Peyer's patch (tissue), 4 donors: ENCODE measurements at places on chromosomes 6 and 20. TPM values are rescaled to one million over a fixed set of nuclear protein-coding genes. Genes with fewer than 3 reads are reported as not detected.
A peak's percentile ranks its signal among the peaks of the same experiment; 100 is the strongest.

Gene SLC52A3
- total RNA-seq = 28.4 TPM

Gene RNF5
- 122 TPM for total RNA-seq

DNA sequence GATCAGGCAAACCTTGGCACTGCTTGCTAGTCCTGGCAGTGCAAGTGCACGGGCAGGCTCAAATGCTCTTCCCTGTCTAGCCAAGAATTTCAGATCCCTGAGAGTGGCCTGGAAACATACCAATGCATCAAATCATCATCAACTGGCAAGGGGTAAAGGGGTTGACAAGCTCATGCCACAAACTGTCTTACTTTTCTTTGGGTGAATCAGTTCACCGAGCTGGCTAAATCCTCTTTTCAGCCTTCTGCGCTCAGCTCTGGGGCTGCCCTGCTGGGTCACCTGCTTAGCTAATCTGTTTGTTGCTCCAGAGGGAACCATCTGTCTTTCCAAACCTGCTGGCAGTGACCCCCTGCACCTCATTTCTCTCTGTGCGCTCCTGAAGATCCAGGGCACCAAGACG is 59.5 kb downstream of the LYRM4 start:
- H3K36me3 ChIP-seq = no peaks in the 10 kb centered on the region
- H3K4me3 ChIP-seq = no peak overlapping the region
- no peak for DNase-seq

Gene DEFB110
- not detected for total RNA-seq

Gene TNFRSF21
- total RNA-seq = 48.4 TPM

GRCh38 chr6:65399355-65400084 is 307.5 kb downstream of the EYS start:
- no peaks in the 10 kb centered on the region for H3K36me3 ChIP-seq
- no peaks in the 10 kb centered on the region for H3K4me1 ChIP-seq
- no peak overlapping the region for H3K27ac ChIP-seq
- no peak overlapping the region for H3K4me3 ChIP-seq
- H3K27me3 ChIP-seq = no peaks in the 10 kb centered on the region

Gene TBC1D20
- 42.1 TPM for total RNA-seq

- no peaks in the 10 kb centered on the region for H3K27me3 ChIP-seq
- H3K4me1 ChIP-seq = no peaks in the 10 kb centered on the region
- H3K4me3 ChIP-seq = no peak overlapping the region
- no peak overlapping the region for H3K27ac ChIP-seq
These were observed 468.9 kb downstream of the PKHD1 start for GRCh38 chr6:51618563-51618962.

GRCh38 chr6:147678253-147678652 is 169.8 kb downstream of the SAMD5 start:
- H3K4me1 ChIP-seq = no peaks in the 10 kb centered on the region
- H3K27me3 ChIP-seq = no peaks in the 10 kb centered on the region
- no peaks in the 10 kb centered on the region for H3K36me3 ChIP-seq
- H3K4me3 ChIP-seq = no peak overlapping the region

DNA sequence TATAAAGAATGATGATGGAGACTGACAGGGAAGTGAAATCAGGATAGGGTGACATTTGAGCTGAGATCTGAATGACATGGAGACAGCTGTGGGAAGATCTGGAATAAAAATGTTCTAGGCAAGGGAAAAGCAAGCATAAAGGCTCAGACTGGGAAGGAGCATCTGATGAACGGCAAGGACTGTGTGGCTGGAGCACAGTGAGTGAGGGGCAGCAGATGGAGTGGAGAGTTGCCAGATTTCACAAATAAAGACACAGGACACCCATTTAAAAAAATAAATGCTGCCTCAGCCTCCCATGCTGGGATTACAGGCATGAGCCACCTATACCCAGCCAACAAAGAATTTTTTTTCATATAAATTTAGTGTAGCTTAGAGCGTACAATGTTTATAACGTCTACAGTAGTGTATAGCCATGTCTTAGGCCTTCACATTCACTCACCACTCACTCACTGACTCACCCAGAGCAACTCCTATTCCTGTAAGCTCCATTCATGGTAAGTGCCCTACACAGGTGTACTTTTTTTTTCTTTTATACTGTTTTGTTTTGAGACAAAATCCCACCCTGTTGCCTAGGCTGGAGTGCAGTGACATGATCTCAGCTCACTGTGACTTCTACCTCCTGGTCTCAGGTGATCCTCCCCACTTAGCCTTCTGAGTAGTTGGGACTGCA is 2.4 kb upstream of the ZBTB24 start:
- no peaks in the 10 kb centered on the region for H3K4me1 ChIP-seq
- no peak overlapping the region for H3K4me3 ChIP-seq
- H3K36me3 ChIP-seq = peaks cover 9% of the 10 kb centered on the region
- no peak overlapping the region for H3K27ac ChIP-seq
- DNase-seq = no peak

Gene CEP162
- total RNA-seq = 9.5 TPM

GRCh38 chr6:14856177-14856576 is 389.7 kb upstream of the JARID2 start:
- no peaks in the 10 kb centered on the region for H3K27me3 ChIP-seq
- H3K4me1 ChIP-seq = peaks cover 4% of the 10 kb centered on the region
- H3K4me3 ChIP-seq = no peak overlapping the region
- no peak for DNase-seq
- H3K36me3 ChIP-seq = no peaks in the 10 kb centered on the region
- H3K27ac ChIP-seq = no peak overlapping the region

Gene RAB44
- total RNA-seq = 1.1 TPM

- H3K27me3 ChIP-seq = no peaks in the 10 kb centered on the region
- no peaks in the 10 kb centered on the region for H3K4me1 ChIP-seq
- no peak for DNase-seq
- no peak overlapping the region for H3K27ac ChIP-seq
These were observed 50.1 kb downstream of the GRM4 start for GRCh38 chr6:34095741-34096140.

GRCh38 chr20:51442602-51443001 is 99.9 kb downstream of the NFATC2 start:
- H3K4me1 ChIP-seq = no peaks in the 10 kb centered on the region
- no peaks in the 10 kb centered on the region for H3K27me3 ChIP-seq
- H3K36me3 ChIP-seq = no peaks in the 10 kb centered on the region
- no peak overlapping the region for H3K27ac ChIP-seq

Gene VPS16
- total RNA-seq = 54.6 TPM

Gene LYRM2
- total RNA-seq = 24.8 TPM

GRCh38 chr6:1262704-1263038 is 49.2 kb upstream of the FOXQ1 start:
- no peaks in the 10 kb centered on the region for H3K4me1 ChIP-seq
- H3K27ac ChIP-seq = no peak overlapping the region
- H3K36me3 ChIP-seq = no peaks in the 10 kb centered on the region
- DNase-seq = no peak
- H3K27me3 ChIP-seq = no peaks in the 10 kb centered on the region

DNA sequence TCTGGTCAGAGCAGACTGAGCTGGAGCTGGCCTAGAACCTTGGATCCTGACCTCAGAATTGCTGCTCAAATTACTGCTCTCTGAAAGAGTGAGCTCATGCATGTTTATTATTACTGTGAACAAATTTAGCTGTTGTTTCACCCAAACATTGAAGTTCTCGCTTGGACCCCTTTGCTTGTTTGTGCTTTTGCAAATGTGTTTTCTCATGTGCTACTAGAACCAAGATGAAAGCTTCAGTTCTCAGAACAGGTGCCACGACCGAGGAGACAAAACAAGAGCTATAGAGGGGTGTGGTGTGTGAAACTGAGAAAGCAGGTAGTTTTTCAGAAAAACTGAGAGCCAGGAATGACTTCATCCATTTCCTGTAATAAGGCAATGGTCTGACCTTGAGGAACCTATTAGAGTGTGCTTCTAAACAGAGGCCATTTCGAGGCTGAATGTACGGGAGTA is 50.0 kb upstream of the ESR1 start:
- no peaks in the 10 kb centered on the region for H3K27me3 ChIP-seq
- no peaks in the 10 kb centered on the region for H3K36me3 ChIP-seq
- no peaks in the 10 kb centered on the region for H3K4me1 ChIP-seq
- no peak for DNase-seq
- H3K27ac ChIP-seq = no peak overlapping the region

Gene PSORS1C1
- not detected for total RNA-seq

Gene ANGPT4
- total RNA-seq = not detected

DNA sequence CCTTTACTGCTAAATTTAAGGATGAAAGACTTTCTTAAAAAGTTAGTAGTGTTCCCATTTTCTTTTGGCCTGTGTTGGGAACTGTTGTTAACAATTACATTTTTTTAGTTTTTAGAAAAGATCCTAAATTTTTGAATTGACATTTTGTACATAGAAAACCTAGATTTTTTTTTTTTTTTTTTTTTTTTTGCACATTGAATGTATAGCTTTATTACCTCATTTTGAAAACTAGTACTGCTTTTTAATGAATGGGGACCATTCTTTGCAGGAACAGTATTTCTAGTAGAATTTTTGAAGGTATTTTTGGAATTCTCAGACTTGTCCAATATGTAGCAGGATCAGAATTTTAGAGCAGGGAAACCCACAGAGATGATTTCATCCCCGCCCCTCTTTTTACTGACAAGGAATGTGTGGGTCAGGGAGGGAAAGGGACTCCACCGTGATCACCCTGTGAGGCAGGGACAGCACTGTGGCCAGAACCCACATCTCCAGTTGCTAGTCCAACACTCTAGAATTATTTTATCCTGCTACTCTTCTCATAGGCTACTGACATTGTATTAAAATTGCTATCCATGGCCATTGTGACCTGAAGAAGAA is 154.4 kb upstream of the SUPT3H start:
- H3K4me1 ChIP-seq = no peaks in the 10 kb centered on the region
- no peak overlapping the region for H3K27ac ChIP-seq
- no peak for DNase-seq
- no peaks in the 10 kb centered on the region for H3K27me3 ChIP-seq

Gene ZBTB46
- total RNA-seq = 33.0 TPM

Gene SLC24A3
- 2.9 TPM for total RNA-seq

- H3K4me3 ChIP-seq = no peak overlapping the region
- H3K27ac ChIP-seq = no peak overlapping the region
These were observed 26.0 kb upstream of the MYMX start for GRCh38 chr6:44190715-44191114.

- no peak overlapping the region for H3K27ac ChIP-seq
- H3K27me3 ChIP-seq = no peaks in the 10 kb centered on the region
- DNase-seq = no peak
- no peaks in the 10 kb centered on the region for H3K36me3 ChIP-seq
These were observed 35.8 kb downstream of the ZBTB46 start for GRCh38 chr20:63795178-63795830.

Gene TFAP2C
- total RNA-seq = not detected

Gene MMUT
- 10.7 TPM for total RNA-seq

GRCh38 chr20:31638317-31638716 is 605 bp downstream of the COX4I2 start:
- no peak for DNase-seq
- no peaks in the 10 kb centered on the region for H3K27me3 ChIP-seq
- H3K36me3 ChIP-seq = no peaks in the 10 kb centered on the region
- no peaks in the 10 kb centered on the region for H3K4me1 ChIP-seq
- H3K27ac ChIP-seq = no peak overlapping the region

- no peaks in the 10 kb centered on the region for H3K27me3 ChIP-seq
- no peak overlapping the region for H3K4me3 ChIP-seq
- H3K36me3 ChIP-seq = no peaks in the 10 kb centered on the region
- no peak for DNase-seq
These were observed 297.8 kb downstream of the PRL start for GRCh38 chr6:21999012-21999528.

- peak; percentile 85 for DNase-seq
- H3K4me3 ChIP-seq = no peak overlapping the region
- H3K4me1 ChIP-seq = peaks cover 11% of the 10 kb centered on the region
- H3K27me3 ChIP-seq = no peaks in the 10 kb centered on the region
These were observed 29.9 kb downstream of the EZR start for GRCh38 chr6:158789115-158789917.

DNA sequence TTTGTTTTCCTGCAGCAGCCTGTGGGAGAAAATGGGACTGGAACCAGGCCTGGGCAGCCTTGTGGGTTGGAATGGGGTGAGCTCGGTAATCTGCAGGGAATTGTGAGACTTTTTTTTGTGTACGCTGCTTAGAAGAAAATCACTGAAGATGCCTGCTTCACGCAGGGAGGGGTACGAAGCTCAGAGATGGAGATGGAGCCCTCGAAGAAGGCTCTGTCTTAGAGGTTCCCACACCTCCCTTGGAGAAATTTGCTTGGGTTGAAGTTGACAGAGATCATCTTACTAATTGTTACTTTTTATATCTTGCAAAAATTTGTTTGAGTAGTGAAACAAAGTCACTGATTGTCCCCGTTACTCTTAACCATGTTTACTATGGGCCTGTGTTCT is 894 bp downstream of the PYGB start:
- H3K4me3 ChIP-seq = peak overlapping the region; percentile 90
- H3K36me3 ChIP-seq = no peaks in the 10 kb centered on the region
- DNase-seq = no peak
- peaks cover 55% of the 10 kb centered on the region for H3K4me1 ChIP-seq

DNA sequence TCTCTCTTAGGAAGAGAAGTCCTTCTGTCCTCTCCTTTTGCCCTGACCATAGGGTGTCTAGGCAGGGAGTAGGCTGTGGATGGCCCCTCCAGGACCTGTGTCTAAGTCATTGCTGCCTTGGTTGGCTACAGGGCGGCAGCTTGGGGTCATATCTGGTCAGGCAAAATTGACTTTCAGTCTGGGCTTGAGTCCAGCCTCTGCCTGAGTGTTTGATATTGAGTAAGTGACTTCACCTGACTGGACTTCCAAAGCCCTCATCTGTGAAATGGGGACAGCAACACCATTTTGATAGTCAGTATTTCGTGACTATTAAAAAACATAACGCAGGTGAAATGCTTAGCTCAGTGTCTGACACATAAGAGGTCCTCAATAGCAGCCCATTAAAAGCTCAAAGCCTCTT is 4.6 kb downstream of the TGM3 start:
- H3K4me3 ChIP-seq = no peak overlapping the region
- peaks cover 12% of the 10 kb centered on the region for H3K4me1 ChIP-seq
- peak overlapping the region; percentile 47 for H3K27ac ChIP-seq
- H3K36me3 ChIP-seq = no peaks in the 10 kb centered on the region

DNA sequence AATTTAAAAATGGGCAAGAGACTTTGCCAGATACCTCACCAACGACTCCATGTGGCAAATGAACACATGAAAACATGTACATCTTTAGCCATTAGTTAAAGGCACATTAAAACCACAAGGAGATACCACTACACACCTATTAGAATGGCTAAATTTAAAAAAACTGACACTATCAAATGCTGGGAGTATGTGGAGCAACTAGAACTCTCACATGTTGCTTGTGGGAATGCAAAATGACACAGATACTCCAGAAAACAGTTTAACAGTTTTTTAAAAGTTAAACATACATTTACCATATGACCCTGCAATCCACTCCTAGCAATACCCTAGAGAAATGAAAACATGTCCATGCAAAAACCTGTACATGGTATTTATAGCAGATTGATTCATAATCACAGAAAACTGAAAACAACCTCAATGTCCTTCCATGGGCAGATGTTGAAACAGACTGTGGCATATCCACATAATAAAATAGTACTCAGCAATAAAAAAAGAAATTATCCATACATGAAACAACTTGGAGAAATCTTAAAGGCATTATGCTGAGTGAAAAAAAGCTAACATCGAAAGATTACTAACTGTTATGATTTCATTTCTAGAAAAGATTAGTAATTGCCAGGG is 1.9 kb downstream of the RAB23 start:
- H3K27me3 ChIP-seq = no peaks in the 10 kb centered on the region
- H3K27ac ChIP-seq = no peak overlapping the region
- H3K4me3 ChIP-seq = no peak overlapping the region
- H3K36me3 ChIP-seq = no peaks in the 10 kb centered on the region
- no peaks in the 10 kb centered on the region for H3K4me1 ChIP-seq
- no peak for DNase-seq
